Progenitor cell of endocrine pancreas (in vitro differentiated cells): ENCODE measurements at places on chromosomes 13 and 19.

GRCh38 chr19:38392707-38393308, 4.3 kb downstream of the SPRED3 start:
- DNase-seq, result no peak
- H3K27ac ChIP-seq, result no peak overlapping the region

DNA sequence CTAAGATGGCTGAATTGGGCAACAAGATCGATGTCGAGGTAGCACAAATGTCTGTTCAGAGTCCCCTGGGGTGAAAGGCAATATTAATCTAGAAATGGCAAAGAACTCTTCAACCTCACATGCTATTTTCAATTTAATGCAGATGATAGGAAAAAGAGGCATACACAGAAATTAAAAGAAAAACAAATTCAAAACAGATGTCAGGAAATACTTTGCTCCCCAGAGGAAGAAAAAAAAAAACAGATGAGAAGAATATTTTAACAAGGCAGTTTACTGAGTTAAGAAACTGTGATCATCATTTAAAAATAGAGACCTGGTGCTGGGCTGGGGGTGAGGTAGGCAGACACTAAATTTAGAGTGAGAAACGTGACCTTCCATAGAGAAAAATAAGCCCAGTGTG, 421.9 kb upstream of the ARGLU1 start:
- H3K27me3 ChIP-seq, result no peaks in the 10 kb centered on the region
- H3K4me3 ChIP-seq, result no peak overlapping the region
- DNase-seq, result no peak
- H3K36me3 ChIP-seq, result no peaks in the 10 kb centered on the region

- no peak overlapping the region for H3K27ac ChIP-seq
- peaks cover 5% of the 10 kb centered on the region for H3K36me3 ChIP-seq
- H3K4me1 ChIP-seq, result peaks cover 22% of the 10 kb centered on the region
- no peaks in the 10 kb centered on the region for H3K27me3 ChIP-seq
These were observed 54.0 kb downstream of the DOCK9 start for GRCh38 chr13:98923641-98924397.

- H3K27me3 ChIP-seq, result no peaks in the 10 kb centered on the region
- H3K4me1 ChIP-seq, result peaks cover 3% of the 10 kb centered on the region
- no peak overlapping the region for H3K4me3 ChIP-seq
- no peak for DNase-seq
- H3K27ac ChIP-seq, result no peak overlapping the region
These were observed 858.0 kb upstream of the SLITRK5 start for GRCh38 chr13:86813198-86813597.

GRCh38 chr13:46202966-46203365, 8.8 kb upstream of the LRRC63 start:
- no peaks in the 10 kb centered on the region for H3K27me3 ChIP-seq
- peaks cover 27% of the 10 kb centered on the region for H3K4me1 ChIP-seq
- no peak overlapping the region for H3K27ac ChIP-seq
- DNase-seq, result no peak

DNA sequence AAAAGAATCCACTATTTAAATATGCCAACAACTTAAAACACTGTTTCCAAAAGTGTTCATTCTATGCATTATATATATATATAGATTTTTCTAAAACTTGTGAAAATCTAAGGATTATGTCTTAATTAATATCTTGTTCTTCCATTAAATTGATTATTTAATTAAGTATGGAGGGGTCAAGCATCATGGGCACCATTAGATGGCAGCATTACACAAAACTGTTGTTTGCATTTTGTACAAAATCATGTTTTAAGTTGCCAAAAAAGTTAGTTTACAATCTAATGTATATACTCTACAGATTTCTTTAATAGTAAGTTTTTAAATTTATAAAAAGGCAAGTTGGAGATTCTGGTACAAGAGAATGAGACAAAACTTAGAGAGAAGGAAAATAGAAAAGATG, 213.2 kb upstream of the EDNRB start:
- no peak overlapping the region for H3K27ac ChIP-seq
- peaks cover 1% of the 10 kb centered on the region for H3K4me1 ChIP-seq
- H3K36me3 ChIP-seq, result no peaks in the 10 kb centered on the region
- peaks cover 3% of the 10 kb centered on the region for H3K27me3 ChIP-seq

DNA sequence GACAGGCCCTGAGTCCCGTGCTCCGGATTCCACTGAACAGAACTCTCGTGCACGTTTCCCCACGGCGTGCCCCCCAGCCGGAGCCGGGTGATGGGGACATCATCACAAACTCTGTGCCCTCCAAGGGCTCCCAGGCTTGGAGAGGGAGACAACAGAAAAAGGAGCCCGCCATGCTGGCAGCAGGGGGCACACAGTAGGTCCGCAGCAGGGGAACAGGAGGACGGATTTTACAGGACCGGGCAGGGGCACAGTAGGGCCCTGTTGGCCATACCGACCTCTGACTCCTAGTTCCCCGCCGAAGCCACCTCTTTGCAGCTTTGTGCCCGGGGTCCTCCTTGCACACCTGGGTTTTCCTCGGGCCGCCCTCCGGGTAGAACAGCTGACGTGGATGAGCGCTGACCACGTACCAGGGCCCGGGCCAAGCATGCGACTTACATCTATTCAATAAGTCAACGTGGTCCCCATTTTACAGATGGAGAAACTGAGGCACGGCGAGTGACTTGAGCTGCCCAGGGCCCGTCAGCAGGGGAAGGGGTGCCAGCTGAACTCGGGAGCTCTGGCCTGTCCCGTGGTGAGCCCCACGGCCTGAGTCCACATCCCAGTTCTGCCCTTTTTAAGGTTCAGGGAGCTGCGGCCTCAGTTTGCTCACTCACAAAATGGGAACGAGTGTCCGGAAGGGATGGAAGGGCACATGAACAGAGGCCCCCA, 10.2 kb upstream of the ONECUT3 start:
- H3K36me3 ChIP-seq, result no peaks in the 10 kb centered on the region
- no peak overlapping the region for H3K27ac ChIP-seq
- peaks cover 13% of the 10 kb centered on the region for H3K27me3 ChIP-seq

DNA sequence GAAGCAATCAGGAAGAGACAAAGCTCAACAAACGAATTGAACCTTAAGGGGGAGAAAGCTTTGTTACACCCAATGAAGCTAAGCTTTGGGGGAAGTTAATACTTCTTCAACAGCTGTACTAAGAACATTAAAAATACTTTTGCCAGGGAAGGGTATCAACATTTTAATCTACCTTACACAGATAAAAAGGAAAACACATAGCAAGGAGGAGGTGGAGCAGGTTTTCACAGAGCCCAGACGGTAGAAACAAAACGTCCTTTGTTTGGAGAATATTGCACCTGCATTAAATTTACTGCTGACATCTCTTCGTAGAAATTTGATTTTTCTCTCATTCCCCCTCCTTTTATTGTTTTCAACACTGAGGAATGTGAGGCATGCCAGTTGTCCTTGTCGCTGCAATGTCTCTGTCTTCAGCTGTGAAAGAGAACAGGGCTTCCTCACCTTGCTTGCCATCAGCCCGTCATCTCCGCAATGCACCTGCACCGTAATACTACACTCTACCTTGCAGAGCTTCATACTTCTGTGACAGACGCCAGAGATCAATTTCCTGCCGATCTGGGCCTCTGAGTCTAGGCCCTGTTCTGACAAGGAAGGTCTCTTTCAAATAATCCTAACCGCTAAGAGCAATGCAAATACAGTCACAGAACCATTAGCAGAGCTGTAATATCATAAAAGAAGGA, 270.8 kb downstream of the SPRY2 start:
- H3K27ac ChIP-seq, result peak overlapping the region; percentile 78
- peak overlapping the region; percentile 50 for H3K4me3 ChIP-seq
- no peaks in the 10 kb centered on the region for H3K27me3 ChIP-seq
- peaks cover 2% of the 10 kb centered on the region for H3K36me3 ChIP-seq

GRCh38 chr19:47644743-47645482, 36.0 kb downstream of the BICRA start:
- peaks cover 40% of the 10 kb centered on the region for H3K4me1 ChIP-seq
- no peak overlapping the region for H3K4me3 ChIP-seq
- peak overlapping the region; percentile 17 for H3K27ac ChIP-seq
- H3K27me3 ChIP-seq, result no peaks in the 10 kb centered on the region
- no peak for DNase-seq

DNA sequence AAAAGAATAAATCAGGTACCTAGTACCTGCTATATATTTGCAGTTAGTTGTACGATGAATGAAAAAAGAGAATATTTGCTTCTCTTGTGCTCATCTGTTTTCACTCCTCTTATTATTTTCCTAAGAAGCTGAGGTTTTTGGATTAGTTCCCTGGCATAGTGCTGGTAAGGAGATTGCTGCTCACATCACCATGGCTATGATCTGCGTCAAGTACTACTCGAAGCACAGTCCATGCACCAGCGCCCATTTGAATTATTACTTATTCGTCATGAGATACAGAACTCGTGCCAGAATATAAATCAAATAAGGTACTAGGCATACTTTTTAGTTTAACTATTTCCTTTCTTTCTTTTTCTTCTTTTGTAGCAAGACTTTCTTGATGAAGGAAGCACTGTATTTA, 7.1 kb downstream of the SERTM1 start:
- H3K27ac ChIP-seq, result no peak overlapping the region
- no peak for DNase-seq
- peaks cover 38% of the 10 kb centered on the region for H3K27me3 ChIP-seq

DNA sequence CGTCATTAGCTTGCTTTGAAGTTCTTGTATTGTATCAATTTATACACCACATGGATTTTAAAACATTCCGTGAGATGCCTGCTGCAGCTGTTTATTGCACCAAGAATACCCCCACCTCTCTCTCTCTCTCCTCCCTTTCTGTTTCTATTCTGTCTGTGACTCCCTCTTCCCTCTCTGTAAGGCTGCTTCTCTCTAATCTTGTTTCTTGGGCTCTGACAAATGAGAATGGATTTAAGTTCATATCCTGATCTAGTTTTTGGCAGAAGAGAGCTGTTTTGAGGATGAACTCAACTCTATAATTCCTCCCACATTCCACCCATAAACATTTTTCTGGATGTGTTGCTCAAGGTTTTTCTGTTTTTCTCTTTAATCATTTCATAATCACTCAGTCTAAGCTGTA, 144.3 kb upstream of the FRY start:
- no peak overlapping the region for H3K27ac ChIP-seq
- H3K27me3 ChIP-seq, result no peaks in the 10 kb centered on the region
- no peak for DNase-seq

GRCh38 chr13:55038230-55038629, 2009.6 kb downstream of the OLFM4 start:
- H3K27me3 ChIP-seq, result no peaks in the 10 kb centered on the region
- no peaks in the 10 kb centered on the region for H3K36me3 ChIP-seq
- no peak overlapping the region for H3K4me3 ChIP-seq
- H3K27ac ChIP-seq, result no peak overlapping the region
- no peak for DNase-seq

- H3K4me1 ChIP-seq, result no peaks in the 10 kb centered on the region
- no peaks in the 10 kb centered on the region for H3K36me3 ChIP-seq
- H3K27me3 ChIP-seq, result no peaks in the 10 kb centered on the region
- H3K27ac ChIP-seq, result no peak overlapping the region
These were observed 107.2 kb downstream of the NALCN start for GRCh38 chr13:101309014-101309619.

GRCh38 chr13:32206097-32206740, 108.9 kb downstream of the ZAR1L start:
- H3K27ac ChIP-seq, result no peak overlapping the region
- DNase-seq, result no peak
- H3K36me3 ChIP-seq, result no peaks in the 10 kb centered on the region
- H3K27me3 ChIP-seq, result no peaks in the 10 kb centered on the region
- peaks cover 11% of the 10 kb centered on the region for H3K4me1 ChIP-seq
- H3K4me3 ChIP-seq, result no peak overlapping the region
